ENCODE measurements at places on chromosomes 4 and X.

DNA sequence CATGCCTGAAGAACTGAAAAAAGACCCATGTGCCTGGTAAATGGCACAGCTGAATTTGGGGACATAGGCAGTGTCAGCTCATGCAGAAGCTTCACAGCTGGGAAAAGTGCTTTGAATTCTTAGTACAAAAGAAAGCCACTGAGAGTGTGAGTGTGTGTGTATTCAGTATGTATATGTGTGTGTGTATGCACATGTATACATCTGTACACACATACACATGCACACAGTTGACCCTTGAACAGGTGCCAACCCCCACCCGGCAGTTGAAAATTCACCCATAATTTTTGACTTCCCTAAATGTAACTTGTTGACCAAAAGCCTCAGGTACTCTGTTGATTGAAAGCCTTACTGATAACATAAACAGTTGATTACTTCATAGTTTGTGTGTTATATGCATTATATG is 49.5 kb upstream of the ENPP6 start:
- DNase-seq = no peak

- DNase-seq = no peak
Observed at GRCh38 chrX:574830-575229, 55.8 kb upstream of the SHOX start.

- no peak for DNase-seq
Observed at GRCh38 chr4:685679-686412, 3.1 kb downstream of the SLC49A3 start.

DNA sequence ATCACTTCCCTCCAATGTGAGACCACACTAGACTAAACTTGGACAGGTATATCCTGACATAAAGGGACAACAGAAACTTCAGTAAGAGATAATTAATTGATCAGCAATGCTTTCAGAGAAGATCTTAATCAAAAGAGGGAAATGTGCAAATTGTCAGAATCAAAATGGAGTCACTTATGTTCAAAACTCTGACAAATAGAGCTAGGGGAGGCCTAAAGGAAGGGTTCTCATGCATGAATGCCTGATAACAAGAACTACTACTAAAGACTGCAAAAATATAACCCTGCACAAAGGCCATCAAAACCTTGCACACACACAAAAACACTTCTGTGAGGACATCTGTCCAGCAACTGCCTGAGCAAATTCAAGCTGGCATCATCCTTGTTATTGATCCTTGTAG is 637.5 kb upstream of the INTU start:
- no peak for DNase-seq

DNA sequence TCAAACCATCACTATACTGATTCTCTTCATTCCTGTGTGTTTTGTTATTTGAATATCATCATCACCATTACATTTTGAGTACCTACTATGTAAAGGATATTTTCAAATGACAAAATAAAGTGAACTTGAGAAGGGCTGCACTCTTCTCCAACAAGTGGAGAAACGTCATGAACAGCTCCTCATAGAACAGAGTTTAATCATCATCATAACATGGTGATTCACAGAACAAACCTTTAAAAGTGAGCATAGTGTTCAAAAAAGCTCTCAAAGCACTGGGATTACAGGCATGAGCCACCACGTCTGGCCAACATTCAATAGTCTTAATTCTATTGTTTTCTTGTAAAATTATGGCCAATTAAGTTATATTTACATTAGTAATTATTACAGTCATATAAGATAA is 993.9 kb downstream of the PDHA2 start:
- no peak for DNase-seq

DNA sequence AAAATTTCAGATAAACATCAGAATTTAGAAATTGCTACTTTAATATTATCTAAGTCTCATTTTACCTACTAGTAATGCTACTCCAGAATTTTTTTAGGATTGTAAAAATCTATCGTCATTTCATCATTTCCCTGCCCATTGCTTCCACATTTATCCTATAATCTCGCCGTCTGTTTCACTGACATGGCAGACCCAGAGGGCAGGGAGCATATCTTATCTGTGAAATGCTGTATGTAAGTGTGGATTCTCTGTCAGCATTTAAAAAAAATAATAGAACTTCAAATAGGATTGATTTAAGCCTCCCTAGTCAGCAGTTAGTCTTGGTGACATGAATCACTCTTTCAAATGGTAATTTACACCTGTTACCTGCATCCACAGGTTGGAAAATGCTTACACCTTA is 314.4 kb downstream of the PCDH7 start:
- no peak for DNase-seq

GRCh38 chr4:992297-993110 is 700 bp downstream of the SLC26A1 start:
- no peak for DNase-seq

DNA sequence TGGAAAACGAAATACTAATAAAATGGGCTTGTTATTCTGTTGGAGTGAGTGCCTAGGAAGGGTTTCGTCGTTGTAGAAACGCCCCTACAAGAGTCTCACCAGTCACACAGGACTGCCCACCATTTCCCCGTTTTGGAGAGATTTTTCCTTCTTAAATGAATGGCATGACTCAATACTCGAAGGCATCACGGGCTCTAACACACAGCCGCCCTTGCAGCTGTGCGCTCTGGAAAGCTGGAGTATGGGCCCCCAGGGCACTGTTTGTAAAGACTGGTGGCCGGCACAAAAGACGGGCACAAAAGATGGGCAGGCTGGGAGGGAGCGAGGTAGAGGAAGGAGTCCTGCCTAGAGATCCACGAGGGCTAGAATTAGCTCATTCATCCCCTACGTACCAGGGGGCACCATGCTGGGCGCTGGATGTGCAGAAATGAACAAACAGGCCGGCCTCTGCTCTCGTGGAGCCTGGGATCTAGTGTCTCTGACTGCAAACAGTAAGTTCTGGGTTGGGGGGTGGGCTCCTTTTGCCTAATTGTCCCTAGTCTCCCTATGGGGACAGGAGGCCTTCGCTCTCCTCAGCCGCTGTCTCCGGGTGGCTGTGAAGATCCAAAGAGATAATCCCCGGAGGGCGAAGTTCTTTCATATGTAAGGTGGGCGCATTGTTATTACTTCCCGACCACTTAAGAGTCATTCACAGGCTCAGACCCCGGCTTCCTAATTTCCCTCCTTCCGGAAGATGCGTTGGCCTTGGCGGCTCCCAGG is 1.0 kb upstream of the SFRP2 start:
- peak; percentile 26 for DNase-seq

DNA sequence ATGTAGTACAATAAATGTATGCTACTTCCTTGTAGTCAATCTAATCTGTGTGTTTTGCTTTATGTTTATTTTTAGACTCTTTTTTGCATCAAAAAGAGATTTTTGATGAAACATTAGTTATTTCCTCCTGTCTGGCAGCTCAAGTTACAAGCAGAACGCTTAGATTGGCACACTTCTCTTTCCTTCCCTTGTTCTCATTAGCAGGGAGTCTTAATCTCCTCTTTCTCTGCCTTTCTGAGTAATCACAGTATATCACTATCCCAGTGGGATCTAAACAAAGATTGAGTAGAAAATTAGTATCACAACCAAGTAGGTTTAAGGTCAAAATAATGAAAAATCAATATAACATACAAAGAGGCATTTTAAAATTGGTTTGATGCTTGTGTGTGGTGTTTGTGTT is 1192.6 kb downstream of the C4orf33 start:
- peak; percentile 2 for DNase-seq

DNA sequence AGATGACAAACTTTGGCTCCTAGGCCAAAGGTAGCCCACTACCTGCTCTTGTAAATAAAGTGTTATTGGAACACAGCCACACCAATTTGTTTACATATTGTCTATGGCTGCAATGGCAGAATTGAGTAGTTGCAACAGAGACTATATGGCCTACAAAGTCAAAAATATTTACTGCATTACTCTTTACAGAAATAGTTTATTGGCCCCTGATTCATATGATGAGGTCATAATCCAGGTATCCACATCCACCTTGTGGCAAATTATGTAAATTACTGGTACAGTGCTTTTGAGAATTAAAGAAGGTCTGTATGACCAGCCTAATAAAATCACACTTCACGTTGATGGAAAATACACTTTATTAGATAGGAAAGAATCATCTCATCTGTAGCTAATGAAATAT is 337.0 kb upstream of the DDX53 start:
- DNase-seq = no peak

DNA sequence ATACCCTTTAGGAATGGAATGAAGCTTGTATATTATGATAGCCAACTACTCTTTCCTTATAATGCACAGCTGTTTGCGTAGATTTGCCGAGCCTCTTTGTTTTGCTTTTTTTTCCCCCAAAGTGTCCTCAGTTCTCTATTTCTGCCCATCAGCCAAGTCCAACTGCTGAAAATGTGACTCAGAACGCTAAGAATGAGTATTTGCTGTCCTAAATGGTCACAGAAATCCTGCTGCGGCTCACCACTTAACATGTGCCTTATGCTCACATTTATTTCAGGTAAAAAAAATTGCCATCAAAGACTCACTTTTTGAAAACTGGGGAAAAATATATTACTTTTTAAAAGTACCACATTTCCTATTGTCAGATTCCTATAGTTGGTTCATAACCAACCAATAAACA is 36.9 kb downstream of the GABRA4 start:
- DNase-seq = no peak

GRCh38 chrX:120310861-120311726 is at the start of gene TMEM255A:
Gene TMEM255A, minus strand, starts transcription at chrX:120311461. Its CDS starts 152 bp downstream, at chrX:120311309.
- DNase-seq = peak; percentile 24

DNA sequence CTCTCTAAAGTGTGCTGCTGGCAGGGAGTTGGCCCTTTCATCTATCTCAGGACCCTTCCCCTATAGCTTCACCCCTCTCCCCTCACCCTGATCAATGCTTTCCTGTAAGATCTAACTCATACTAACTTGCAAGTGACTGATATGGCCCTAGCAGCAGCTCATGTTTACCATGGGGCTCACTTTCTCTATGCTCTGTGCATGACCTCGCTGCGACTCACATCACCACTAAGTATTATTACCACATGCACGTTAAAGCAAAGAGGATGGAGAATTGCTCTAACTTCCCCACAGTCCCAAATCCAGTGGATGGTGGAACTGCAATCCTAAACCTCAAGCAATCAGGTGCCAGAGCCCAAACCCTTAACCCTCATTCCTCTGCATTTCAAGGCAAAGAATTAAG is 626.6 kb downstream of the MID1IP1 start:
- peak; percentile 56 for DNase-seq

DNA sequence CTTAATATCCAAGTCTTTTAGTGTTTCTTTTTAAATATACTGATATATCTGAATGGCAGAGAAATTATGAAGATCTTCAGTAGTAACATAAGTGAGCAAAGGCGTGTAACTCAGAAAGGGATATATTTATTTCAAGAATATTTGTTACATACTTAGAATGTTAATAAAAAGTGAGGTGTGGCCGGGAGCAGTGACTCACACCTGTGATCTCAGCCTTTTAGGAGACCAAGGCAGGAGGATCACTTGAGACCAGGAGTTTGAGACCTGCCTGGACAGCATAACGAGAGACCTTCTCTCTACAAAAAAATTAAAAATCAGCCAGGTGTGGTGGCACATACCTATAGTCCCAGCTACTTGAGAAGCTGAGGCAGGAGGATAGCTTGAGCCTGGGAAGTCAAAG is 651.0 kb downstream of the ADGRL3 start:
- no peak for DNase-seq

DNA sequence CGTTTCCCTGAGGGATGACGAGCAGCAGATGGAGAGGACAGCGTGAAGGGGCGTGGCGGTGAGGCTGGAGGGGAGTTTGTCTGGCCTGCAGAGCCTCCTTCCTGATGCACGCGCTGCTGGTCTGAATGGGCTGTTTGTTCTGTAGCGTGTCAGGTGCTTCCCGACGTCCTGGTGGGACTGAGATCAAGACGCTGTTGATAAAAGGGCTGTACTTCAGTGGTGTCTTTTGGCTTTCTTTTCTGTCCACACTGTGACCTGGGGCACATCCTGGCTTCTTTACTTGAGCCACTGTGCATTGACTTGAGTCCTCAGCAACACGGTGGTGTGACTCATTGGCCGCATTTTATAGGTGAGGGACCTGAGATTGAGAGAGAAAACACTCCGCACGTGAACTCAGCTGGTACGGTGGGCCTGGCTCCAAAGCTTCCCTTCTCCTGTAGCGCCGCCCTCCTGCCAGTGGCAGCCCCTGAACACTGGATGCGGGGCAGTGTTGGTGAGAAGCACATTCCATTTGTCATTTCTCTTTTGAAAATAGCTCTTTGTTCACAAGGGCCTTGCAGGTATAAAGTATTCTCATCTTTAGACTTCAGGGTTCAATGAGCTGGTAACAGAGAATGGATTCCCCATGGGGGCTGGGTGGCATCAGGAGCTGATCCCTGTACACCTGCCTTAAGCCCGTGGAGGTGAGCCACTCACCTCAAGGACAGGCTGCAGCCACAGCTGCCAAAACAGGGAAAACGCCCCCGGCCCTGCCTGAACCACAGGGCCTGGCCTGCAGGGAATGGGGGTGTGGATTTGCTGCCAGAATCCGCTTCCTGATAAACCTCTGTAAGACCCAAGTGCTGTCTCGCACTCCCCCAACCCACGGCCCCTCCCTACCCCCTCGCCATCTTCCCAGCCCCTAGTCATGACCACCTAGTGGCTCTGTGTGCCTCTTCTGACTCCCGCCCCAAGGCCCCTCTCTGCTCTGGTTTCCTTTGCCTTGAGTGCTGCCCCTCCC is 29.2 kb downstream of the NSG1 start:
- DNase-seq = no peak

DNA sequence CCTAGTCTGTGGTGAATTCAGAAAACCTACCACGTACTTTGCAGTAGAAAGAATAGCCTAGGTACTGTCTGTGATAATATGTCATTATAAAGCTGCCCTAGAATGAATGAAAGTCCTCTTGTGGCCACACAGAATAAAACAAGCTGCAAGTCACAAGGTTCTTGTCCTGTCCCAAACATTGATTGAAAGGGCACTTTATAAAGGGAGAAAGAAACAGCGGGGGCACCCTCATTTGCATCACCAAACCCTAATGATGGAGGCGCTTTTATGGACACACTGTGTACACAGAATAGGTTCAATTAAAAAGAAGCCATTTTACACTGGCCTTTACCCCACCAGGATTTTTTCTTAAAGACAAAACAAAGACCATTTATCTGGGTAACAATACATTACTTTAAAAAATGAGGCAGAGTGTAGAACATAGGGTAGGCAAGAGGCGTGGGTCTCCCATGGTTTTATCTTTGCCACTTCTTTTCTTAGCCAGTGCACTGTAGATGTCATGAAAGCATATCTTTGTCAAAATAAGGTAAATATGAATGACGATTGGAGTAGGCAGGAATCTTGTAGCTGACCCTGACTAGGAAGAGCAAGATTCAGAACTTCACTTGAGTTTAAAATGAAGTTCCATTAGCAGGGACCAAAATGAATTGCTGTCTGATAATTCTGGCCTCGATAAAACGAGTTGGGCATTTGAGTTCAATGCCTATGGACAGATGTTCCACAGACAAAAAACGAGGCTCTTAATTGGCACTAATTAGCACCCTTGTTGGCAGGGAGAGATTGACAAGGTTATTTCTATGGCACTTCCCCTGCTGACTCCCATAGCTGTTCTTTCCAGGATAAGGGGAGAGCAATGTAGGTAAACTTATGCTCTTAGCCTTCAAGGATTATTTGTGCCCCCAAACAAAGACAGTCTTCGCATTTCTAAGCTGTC is 365.1 kb downstream of the AFF2 start:
- no peak for DNase-seq

Data from fibroblast of skin of right biceps (primary cell).